ENCODE measurements at places on chromosomes 3 and 15.

DNA sequence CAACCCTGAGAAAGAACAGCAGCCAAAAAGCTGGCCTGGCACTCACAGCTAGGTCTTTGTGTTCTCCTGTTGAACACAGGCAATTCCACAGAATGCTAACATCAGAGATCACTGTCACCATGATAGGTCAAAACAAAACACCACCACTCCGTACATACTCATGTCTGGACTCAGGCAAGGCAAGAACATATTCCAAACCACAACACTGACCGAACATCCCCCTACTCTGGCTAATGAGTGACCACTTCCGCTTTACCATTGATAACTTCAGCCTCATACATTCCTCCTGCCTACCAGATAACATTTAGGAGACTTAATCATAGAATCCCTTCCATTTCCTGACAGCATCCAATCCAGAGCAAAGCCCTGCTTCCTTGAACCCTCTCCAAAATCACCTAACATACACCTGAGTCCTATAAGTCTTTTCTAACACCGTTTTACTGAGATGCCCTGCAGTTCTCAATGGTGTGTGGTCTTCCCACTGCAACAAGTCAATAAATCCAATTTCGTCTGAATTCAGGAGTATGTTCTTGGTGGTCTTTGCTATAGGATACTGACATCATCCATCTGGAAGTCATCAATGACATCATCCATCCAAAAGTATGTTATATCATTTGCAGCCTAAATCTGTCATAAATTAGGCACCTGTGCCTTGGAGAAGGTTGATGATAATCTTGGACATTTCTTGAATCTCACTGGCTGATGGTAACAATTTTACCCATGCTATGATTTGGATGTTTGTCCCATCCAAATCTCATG, 23.7 kb downstream of the RIOX2 start:
- no peak for DNase-seq

- DNase-seq, result no peak
Observed at GRCh38 chr15:46293550-46293949, 658.7 kb downstream of the SQOR start.

- no peak for DNase-seq
Observed at GRCh38 chr3:129344540-129345220, 66.0 kb downstream of the HMCES start.

GRCh38 chr3:131324923-131325322, 56.7 kb upstream of the NUDT16 start:
- no peak for DNase-seq

DNA sequence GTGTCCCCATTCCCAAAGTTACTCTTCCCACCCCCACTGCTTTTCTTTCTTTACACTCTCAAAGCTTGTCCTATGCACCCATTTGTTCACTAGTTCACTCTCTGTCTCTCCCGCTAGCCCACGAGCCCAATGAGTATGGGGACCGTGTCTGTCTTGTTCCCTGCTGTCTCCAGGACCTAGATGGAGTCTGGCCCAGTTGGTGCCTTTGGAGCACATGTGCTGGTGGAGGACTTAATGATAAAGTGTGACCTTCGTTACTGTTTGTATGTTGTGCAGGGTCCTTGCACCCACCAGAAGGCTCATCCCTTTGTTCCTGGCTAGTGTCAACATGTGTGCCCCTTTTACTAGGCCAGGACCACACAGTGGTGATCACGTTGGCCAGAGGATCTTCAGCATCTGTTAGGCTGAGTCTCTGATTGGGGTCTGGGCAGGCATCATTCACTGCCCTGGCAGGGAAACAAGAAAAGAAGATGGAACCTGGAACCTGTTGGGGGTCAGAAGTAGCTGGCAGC, 7.4 kb downstream of the CISH start:
- DNase-seq, result no peak

DNA sequence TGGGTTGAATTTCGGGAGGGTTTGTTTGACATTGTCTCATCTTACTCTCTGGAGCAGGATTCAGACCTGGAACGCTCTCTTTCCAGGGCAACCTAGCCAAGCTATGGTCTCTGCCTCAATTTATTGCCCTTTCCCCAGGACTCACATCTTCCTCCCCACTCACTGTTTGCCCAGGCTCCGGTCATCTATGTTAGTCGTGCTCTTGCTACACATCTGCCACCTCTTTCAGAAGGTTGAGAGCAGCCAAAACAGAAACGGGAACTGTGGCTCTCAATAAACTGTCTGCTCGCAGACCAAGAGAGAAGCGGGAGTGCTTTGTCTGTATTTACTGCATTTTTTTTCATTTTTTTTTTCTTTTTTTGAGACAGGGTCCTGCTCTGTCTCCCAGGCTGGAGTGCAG, 81.6 kb downstream of the ST6GAL1 start:
- no peak for DNase-seq

DNA sequence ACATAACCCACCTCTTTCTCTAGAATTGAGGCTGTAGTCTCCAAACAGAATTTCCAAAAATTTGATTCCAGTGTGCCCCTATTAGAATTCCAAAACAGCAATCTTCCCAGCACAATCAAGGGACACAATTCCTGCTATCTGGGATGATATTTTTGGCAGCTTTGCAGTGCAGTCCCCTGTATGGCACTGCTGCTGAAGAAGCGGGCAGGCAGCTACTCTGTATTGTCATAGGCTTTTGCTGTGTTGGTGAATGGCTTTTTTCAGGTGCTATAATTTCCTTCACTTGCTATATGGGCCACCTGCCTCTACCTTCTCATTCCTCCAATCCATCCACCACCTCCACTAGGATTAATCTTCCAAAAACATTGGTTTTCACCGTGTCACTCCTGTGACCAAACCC, 145.5 kb downstream of the VGLL4 start:
- no peak for DNase-seq

DNA sequence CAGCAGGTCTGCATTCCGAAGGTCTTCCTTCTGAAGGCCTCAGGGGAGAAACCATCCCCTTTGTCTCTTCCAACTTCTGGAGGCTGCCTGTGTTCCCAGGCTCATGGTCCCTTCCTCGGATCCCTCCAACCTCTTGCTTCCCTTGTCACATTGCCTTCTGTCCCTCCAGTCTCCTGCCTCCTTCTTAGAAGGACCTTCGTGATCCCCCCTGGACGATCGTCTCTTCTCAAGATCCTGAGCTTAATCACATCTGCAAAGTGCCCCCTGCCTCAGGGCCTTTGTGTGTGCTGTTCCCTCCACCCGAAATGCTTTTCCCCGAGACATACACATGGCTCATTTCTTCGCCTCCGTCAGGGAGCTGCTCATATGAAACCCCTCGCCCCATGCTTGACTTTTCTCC, 505.8 kb downstream of the SHQ1 start:
- DNase-seq, result no peak

DNA sequence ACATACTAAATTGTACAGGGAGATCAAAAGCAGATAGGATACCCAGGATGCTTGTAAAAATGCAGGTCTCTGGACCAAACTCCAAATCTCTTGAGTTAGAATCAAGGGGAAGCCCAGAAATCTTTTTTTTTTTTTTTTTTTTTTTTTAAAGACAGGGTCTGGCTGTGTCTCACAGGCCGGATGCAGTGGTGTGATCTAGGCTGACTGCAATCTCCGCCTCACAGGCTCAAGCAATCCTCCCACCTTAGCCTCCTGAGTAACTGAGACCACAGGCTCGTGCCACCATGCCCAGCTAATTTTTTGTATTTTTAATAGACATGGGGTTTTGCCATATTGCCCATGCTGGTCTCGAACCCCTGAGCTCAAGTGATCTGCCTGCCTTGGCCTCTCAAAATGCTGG, 373.5 kb downstream of the SHQ1 start:
- DNase-seq, result no peak

- DNase-seq, result no peak
Observed at GRCh38 chr3:58973796-58974195, 76.0 kb downstream of the CFAP20DC start.

DNA sequence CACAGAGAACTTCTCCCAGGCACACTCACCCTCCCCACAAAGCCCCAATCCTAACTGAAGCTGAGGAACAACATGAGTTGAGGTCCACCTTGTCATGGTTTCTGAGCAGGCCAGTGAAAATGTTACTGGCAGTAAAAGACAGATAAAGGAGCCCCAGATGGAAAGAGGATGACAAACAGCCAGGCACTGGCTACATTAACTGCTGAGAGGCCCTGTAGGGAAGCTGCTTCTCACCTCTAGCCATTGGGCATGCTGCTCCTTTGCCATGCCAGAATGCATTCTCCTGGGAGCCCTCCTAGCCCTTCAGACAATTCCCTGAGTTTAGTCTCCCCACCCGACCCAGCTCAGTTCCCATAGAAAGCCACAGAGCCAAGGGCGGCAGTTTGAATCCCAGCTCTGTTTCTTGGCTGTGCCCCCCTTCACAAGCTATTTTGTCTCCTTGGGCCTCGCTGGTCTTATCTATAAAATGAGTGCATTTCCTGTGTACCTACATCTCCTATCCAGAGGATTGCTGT, 60.5 kb downstream of the LMCD1 start:
- no peak for DNase-seq

GRCh38 chr3:174325834-174326700, 533.1 kb upstream of the NAALADL2 start:
- no peak for DNase-seq

- DNase-seq, result no peak
Observed at GRCh38 chr3:112390783-112391641, 58.1 kb downstream of the CD200 start.

- DNase-seq, result no peak
Observed at GRCh38 chr15:47360305-47360704, 357.0 kb upstream of the SEMA6D start.

- DNase-seq, result no peak
Observed at GRCh38 chr3:98322101-98322500, 31.6 kb upstream of the OR5K4 start.

GRCh38 chr15:74598126-74598842, 17.4 kb upstream of the CLK3 start:
- peak; percentile 92 for DNase-seq

- DNase-seq, result no peak
Observed at GRCh38 chr3:109874896-109875708, 537.8 kb upstream of the DPPA4 start.

DNA sequence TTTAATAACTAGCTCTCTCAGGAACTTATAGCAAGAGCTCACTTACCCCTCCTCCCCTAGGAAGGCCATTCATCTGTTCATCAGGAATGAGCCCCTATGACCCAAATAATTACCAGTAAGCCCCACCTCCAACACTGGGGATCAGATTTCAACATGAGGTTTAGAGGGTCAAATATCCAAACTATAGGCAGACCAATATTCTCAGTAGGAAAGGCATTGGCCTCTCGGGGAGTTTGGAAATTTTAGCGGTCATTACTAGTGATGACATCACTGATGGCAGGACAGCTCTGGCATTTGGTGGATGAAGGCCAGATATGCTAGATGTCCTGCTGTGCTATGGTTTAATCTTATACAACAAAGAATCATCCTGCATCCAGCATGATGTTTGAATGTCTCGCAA, 15.2 kb upstream of the CD47 start:
- no peak for DNase-seq

GRCh38 chr3:158771577-158771976, 30.3 kb upstream of the MFSD1 start:
- DNase-seq, result no peak

GRCh38 chr3:112377568-112378071, 44.7 kb downstream of the CD200 start:
- no peak for DNase-seq

DNA sequence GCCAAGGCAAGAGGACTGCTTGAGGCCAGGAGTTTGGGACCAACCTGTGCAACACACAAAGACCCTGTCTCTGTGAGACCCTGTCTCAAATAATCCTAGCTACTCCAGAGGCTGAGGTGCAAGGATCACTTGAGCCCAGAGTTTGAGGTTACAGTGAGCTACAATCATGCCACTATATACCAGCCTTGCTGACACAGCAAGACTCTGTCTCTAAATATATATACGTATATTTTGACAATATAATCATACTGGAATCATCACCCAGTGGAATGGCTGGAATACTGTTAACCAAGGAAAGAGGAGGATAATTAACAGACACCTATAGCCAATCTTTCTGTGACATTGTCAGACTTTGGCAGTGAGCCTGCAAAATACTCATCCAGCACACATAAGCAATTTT, 9.0 kb upstream of the MAP1A start:
- DNase-seq, result no peak

DNA sequence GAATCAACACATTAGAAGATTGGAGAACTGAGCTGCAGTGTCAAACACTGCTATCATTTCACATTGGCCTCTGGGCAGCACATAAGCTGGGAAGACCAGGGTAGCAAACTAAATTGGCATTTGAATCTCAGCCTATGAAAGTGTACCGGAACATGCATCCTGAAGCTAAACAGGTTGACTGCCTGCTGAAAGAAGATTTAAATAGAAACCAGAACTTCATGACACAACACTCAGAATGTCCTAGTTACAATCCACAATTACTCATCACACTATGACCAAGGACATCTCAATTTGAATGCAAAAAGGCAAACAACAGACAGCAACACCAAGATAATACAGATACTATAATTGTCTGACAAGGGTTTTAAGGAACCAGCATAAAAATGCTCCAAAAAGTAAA, 26.2 kb downstream of the TM2D3 start:
- DNase-seq, result peak; percentile 31

- DNase-seq, result no peak
Observed at GRCh38 chr3:171470714-171471227, 10.6 kb upstream of the TNIK start.

DNA sequence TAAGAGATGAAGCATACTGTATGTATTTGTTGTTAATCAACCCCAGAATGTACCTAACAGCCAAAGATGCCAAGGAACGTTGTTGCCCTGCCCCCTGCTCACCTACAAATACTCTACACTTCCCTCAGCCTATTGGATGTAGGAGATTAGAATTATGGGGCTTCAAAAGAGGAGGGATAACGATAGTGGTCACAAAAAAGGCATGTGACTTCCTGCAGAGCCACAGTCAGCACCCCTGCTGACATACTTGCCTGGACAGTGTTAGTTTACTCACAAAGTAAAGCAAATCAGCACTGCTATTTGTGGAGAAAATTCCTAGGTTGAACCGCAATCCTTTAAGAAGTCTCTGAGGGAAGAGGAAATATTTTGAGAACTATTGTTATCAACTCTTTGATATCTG, 37.9 kb downstream of the PARP15 start:
- no peak for DNase-seq

GRCh38 chr3:131901686-131902085, 133.1 kb downstream of the CPNE4 start:
- no peak for DNase-seq

DNA sequence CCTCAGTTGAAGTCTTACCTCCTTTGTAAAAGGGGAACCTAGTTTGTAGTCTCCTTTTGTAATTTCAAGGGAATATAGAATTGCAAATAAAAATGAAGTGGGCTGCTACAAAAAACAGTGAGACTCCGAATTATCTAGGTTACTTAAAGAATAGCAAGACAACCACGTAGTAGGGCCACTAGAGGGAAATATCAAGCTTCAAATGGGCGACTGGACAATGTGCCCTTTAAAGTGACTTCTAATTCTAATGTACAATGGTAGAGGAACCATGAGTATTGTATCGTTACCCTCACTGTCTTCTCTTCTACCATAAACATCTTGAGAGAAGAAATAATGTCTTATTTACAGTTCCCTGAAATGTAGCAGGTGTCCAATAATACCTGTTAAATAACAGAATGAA, 56.3 kb downstream of the TP63 start:
- DNase-seq, result no peak
